ENCODE measurements at places on chromosomes 3 and 15.

DNA sequence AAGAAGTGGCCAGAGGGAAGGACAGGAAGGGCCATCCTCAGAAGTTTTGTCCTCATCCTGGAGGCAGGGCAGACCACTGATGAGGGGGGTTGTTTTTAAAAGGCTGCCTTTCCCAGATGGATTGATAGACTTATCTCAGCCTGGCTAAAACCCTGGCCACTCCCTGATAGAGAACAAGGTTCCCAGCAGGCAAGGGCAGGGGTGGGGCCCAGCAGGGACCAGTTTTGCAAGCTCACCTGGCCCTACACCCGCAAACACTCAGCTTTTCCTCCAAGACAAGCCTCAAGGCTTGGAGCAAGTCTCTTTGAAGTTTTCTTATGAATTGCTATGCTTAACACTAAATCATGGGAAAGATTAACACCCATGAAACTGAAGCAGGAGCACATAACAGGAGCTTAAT, 9.1 kb downstream of the LIPC start:
- no peak for DNase-seq

DNA sequence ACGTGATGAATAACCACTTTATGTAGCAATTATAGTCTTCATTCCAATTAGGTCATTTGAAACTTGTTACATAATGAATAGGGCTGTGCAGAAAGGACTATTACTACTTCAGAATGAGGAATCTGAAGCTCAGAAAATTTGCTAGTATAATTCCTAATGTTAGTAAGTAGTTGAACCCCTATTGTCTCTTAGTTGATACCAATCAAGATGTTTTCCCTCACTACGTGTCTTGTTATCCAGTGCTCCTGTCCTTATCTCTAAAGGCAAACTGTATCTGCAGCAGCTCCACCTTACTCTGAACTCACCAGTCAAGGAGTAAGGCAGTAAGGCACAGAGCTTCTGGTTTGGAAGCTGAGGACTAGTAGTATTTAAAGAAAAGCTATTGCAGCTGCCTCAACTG, 32.0 kb downstream of the RAB11A start:
- DNase-seq, result no peak

DNA sequence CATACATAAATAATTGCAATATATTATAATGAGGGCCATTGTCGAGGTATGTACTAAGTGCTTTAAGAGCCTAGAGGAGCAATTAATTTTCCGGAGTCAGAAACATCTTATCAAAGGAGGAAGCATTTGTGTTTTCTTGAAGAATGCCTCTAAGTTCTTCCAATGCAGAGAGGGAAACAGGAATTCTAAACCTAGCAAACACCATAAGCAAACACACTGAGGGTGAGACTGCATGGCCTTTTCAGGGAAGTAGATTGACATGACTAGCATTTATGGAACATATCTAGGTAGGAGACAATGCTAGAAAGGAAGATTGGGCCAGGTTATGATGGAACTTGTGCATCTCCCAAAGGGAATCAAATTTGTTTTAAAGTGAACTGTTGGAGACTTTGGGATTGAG, 7.2 kb upstream of the PLCL2 start:
- no peak for DNase-seq

DNA sequence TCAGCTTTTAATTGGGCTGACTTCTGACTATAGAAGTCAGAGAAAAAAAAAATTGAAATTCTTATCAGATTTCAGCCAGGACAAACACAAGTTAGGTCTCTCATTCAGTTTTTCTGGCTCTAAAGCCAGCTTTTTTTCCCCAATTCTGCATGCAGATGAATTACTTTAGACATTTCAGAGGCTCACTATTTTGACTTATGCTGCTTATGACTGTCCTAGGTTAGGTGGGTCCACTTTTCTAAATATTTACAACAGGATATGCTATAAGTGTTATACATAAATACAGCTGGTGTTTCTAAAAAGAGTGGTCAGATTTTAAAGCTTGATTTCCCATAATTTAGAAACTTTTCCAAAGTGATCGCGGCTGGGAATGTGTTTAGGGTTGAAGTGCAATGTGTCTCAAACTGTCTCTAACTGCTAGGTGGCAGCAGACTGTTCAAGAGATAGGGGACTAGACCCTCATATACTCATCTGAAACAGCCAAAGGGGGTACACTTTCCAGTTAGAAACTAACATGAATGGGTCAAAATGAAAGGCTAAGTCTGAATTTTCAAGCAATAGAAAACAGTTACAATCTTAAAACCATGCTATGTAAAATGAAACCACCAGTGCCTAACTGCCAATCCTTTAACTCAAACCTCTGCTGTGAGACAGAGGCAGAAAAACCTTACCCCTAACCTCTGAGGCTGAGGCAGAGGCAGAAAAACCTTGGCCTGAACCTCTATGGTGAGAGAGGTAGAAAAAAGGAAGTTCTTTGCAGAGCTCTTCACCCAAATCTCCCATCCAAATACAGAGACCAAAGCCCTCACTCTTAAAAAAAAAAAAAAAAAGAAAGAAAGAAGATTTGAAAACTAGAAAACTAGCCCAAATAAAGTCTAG, 596.0 kb downstream of the NTRK3 start:
- DNase-seq, result no peak

GRCh38 chr3:123054931-123055330, 11.9 kb upstream of the PDIA5 start:
- no peak for DNase-seq

GRCh38 chr3:4849739-4850138, 129.5 kb upstream of the BHLHE40 start:
- no peak for DNase-seq

GRCh38 chr15:65451989-65452388, 29.2 kb upstream of the IGDCC4 start:
- DNase-seq, result no peak

DNA sequence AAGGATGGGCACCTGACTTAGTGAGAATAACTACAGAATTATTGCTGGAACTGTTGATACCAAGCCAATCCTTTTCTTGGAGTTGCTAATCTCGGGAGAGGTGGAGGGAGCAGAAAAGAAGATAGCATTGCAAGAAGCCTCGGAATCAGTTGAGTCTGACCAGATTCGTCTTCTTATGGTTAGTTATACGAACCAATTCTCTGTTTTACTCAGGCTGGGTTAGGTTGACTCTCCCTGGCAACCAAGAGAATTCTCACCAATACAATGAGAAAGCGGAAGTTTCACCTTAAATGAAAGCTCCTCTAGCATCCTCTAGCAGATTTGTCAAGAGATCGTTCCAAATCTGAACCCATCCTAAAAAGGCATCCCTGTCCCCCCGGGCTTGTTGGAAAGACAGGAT, 43.5 kb upstream of the UBE2E1 start:
- DNase-seq, result no peak

GRCh38 chr3:152096280-152096906, 172.3 kb upstream of the MBNL1 start:
- DNase-seq, result no peak

GRCh38 chr15:57555270-57555669, 36.4 kb upstream of the MYZAP start:
- DNase-seq, result no peak

DNA sequence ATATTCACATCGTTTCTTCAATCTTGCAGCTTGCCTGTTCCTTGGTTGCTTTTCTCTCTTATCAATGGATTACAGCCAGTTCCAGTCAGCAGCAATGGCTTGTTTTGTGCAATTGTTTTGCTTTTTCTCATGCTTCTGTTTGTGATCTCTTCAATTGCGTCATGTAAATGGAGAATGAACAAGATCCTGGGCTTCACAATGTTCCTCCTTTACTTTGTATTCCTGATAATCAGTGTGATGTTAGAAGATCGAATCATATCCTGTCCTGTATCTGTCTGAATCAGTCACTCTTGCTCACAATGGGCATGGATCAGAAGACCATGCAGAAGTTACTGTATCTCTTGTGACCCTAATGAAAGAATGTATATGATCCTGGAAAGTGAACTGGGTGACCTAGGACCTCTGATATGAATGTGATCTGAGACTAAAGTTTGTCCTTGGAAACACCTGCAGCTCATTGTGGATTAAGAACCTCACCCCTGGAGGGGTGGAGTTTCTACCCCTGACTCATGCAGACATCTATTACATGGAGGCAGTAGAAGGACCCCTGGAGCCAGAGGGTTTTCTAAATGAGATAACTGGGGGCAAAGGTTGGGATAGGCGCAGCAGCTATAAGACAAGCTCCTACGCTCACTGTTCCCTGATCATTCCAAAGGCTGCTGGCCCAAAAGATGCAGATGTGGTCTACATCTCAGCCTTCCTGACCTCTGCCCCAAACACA, 32.2 kb downstream of the SLC24A1 start:
- no peak for DNase-seq

DNA sequence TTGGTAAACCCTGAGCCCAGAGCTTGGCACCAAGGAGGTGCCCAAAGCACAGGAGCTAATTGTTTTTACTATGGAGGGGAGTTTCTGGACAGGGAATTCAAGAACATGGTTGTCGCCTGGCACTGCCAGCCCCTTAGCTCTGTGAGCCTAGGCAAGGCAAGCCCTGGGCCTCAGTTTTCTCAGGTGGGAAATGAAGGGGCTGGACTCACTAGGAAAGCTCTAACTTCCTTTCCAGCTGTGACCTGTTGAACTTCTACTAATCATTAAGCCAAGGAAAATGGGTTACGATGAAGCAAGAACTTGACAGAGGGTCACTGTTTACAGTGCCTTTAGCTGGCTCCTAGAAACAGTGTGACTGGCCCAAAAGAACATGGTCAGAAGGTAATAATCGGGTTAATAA, 277.2 kb downstream of the SHQ1 start:
- no peak for DNase-seq

- no peak for DNase-seq
Observed at GRCh38 chr3:21059404-21059803, 691.6 kb downstream of the ZNF385D start.

GRCh38 chr3:193798051-193798450, 205.0 kb downstream of the OPA1 start:
- no peak for DNase-seq

DNA sequence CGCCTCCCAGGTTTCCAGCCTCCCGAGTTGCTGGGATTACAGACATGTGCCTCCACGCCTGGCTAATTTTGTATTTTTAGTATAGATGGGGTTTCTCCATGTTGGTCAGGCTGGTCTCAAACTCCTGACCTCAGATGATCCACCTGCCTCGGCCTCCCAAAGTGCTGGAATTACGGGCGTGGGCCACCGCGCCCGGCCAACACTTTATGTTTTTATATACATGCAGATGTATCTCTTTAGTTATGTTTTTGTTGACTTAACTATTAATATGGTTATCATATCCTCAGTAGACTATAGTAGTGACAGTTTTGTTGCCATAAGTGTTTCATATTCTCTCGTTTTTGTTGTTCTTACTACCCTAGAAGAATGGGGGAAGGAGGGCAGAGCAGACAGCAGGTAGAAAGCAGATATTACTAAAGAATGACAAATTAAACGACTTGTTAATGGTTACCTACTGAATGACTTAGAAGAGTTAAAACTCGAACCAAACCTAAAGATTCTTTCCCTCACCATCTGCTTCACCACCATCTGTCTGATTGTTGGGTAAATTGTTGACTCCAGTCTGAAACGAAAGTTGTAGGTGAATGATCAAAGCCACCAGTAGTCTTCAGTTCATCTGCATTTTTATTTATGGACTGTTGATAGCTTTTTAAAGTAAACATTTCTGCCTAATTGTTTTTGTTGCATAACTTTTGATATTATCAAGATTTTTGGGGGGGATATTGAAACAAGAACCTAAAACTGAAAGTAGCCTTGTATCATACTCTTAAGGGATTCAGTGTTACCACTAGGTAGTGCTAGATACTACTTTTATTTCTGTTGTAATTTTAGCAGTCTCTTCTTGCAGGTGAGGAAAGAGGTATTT, 89.3 kb downstream of the RASA2 start:
- DNase-seq, result no peak

DNA sequence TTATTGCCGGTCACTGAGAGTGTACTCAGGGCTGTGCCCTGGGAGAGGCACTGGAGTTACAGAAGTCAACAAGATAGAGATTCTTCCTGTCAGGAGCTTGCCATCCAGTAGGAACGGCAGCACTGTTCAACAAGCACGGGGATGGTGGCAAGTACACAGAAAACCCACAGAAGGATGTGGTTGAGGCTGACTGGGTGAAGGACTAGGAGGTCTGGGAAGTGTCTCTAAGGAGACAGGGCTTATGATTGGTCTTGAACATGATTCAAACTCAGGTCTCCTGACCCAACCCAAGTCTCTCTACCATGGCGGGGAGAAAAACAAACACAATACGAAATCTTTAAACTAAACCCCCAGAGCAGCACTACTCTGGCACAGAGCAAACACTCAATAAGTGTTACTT, 37.6 kb downstream of the ERICH6 start:
- DNase-seq, result no peak

GRCh38 chr15:90624278-90624981, 92.7 kb upstream of the BLM start:
- DNase-seq, result no peak

GRCh38 chr3:77296527-77296926, 256.6 kb downstream of the ROBO2 start:
- no peak for DNase-seq

DNA sequence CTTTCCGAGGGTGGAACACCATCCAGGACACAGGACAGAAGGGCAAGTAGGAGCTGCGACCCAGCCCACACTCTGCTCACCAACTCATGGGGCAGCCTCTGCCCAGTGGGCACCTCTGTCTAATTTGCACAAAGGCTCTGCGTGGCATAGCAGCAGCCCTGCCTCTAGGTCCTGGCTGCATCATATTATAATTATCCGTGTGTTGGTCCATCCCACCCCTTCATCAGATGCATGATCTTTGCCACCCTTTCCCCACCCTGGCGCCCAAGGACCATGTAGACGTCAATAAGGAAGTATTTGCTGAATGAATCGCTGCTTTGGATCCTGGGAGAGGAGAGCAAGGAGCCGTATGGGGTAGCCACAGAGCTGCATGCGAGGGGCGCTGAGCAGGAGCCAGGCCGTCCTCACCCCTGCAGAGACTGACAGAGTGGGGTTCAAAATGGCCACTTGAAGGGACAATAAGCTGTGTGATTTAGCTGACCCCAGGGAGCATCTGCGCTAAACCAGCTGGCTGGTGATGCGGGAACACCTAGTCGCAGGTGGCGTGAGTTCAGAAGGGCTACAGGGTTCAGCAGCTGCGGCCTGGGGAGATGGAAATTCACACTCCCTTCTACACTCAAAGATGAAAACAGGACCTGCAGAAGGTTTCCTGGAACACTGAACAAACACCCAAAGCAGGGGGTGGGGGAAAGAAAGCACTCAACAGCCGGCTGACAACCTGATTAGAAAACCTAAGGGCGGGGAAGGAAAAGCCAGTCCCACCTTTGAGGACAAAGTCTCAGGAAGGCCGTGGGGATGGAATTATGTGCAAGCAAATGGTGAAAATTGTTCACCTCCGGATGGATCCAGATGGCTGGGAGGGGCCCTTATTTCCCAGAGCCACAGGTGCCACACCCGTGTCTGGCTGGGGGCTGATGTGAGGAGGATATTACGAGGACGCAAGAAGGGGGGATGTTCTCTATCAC, 6.4 kb downstream of the MGLL start:
- no peak for DNase-seq

DNA sequence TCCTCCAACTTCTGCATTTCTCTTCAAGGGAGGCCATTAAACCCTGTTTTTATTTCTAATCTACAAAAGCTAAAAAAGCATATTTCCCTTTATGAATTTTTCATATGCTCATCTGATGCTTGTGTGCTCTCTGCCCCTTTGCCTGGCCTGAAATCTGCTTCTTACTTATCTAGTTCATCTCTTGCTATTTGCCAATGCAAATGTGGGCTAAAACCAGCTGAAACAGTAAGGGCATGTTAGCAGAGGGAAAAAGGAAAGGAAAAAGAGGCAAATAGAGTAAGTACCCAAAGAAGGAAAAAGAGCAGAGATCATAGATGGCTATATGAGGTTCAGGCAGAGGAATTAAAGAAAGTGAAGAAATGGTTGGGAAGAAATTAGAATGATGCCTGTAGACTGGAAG, 185.2 kb downstream of the CNTN4 start:
- DNase-seq, result no peak

- DNase-seq, result no peak
Observed at GRCh38 chr15:63392361-63393009, 10.8 kb upstream of the CA12 start.

Data from activated naive CD4-positive, alpha-beta T cell (primary cell).